Uterus (tissue), 4 donors: ENCODE measurements at places on chromosomes 1 and 21. TPM values are rescaled to one million over a fixed set of nuclear protein-coding genes. Genes with fewer than 3 reads are reported as not detected.

DNA sequence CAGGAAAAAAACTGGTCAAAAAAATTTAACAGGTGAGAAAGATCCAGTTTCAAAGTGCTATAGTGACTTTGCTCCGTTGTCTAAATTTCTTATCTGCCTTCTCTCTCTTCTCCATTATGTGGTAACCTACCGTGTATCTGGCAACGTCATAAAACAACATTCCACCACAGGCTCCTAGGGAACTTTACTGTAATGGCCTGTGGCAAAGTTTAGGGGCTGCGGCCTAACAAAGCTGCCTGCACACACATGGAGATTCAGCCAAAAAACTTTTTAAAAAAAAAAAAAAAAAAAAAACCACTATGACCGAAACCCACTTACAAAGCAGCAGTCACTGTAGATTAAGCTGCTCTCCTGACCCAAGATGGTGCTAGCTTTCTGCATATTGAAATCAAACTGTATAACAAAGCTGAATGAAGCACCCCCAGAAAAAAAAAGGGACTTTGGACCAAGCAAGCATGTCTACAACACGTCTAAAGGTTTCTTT is 202.6 kb downstream of the SLC45A1 start:
- H3K27ac ChIP-seq = peak overlapping the region; percentile 32
- H3K4me1 ChIP-seq = peaks cover 5% of the 10 kb centered on the region
- H3K27me3 ChIP-seq = no peaks in the 10 kb centered on the region
- no peak for DNase-seq

DNA sequence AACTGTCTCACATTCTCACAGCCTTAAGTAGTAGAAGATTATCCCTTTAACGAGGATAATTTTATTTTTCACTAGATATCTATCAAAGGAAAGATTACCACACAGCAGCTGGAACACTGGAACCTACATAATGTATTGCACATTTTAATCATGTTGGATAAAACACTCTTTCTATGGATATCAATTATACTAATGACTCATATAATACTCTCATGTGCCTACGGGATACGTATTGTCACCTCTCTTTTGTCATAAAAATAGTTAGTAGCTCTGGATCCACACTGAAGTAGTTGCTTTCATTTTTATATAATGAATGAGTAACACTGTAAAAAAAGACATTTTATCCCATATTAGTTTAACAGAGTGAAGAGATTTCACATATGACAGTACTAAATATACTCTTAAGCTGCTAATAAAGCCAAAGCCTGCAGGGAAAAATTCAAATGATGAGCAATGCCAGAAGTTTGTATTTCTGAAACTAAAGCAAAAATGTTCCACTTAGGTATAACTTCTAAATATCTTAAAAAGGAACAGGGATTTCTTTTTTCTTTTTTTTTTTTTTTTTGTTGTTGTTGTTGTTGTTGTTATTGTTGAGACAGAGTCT is 408.7 kb upstream of the PKN2 start:
- H3K27me3 ChIP-seq = no peaks in the 10 kb centered on the region
- H3K27ac ChIP-seq = no peak overlapping the region

GRCh38 chr21:25862596-25862995 is 127.8 kb downstream of the GABPA start:
- no peaks in the 10 kb centered on the region for H3K36me3 ChIP-seq
- DNase-seq = no peak
- H3K27ac ChIP-seq = no peak overlapping the region
- H3K4me1 ChIP-seq = no peaks in the 10 kb centered on the region

GRCh38 chr1:68819190-68819829 is 322.4 kb upstream of the DEPDC1 start:
- no peak overlapping the region for H3K27ac ChIP-seq
- H3K4me1 ChIP-seq = no peaks in the 10 kb centered on the region
- no peaks in the 10 kb centered on the region for H3K27me3 ChIP-seq
- DNase-seq = no peak

DNA sequence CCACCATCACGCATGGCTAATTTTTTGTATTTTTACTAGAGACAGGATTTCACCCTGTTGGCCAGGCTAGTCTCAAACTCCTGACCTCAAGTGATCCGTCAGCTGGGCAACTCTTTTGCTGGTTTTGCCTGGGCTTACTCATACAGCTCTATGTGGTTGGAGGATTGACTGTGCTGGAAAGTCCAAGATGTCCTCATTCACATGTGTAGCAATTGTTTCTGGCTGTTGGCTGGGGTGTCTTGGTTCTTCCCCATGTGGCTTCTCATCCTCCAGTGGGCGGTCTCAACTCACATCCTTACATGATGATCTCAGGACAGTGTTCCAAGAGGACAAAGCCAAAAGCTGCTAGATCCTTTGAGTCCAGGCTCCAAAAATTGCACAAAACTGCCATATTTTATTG is 53.3 kb downstream of the TEX35 start:
- H3K27ac ChIP-seq = no peak overlapping the region
- H3K4me1 ChIP-seq = no peaks in the 10 kb centered on the region
- no peaks in the 10 kb centered on the region for H3K27me3 ChIP-seq
- no peaks in the 10 kb centered on the region for H3K36me3 ChIP-seq
- H3K4me3 ChIP-seq = no peak overlapping the region

- no peak overlapping the region for H3K27ac ChIP-seq
- H3K27me3 ChIP-seq = no peaks in the 10 kb centered on the region
- H3K4me1 ChIP-seq = no peaks in the 10 kb centered on the region
- DNase-seq = no peak
Measured at GRCh38 chr1:212687811-212688210, 11.8 kb downstream of the BATF3 start.

DNA sequence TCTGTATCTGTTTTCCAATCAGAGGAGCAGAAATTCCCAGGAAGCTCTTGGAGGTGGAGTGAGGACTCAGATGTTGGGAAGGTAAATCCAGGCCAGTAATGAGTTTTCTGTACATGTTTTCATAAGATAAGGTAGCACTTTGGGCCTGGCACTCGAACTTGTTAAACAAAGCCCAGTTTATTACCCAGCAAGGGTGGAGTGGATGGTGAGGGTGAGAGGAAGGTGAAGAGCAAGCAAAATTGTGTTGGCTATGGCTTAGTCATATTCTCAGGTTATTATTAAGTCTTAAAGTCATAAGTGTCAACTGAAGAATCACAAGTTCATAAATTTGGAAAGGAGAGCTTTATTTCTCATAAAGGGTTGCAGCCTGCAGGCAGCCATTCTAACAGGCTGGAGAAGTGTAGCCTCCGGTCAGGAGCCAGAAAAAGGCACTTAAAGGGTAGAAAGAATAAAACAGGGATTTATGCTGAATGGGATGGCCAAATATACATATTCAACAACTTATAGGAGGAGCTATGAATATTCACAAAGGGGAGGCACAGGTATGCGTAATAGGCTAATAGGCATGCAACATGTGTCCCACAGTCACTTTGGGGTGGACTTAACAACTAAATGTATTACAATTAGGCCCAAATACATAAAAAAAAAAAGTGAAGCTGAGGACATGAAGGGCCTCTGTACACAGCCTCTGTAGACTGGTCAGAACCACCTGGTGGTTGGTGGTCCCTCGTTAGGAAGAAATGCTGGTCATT is 523.9 kb downstream of the LMO4 start:
- no peaks in the 10 kb centered on the region for H3K4me1 ChIP-seq
- H3K36me3 ChIP-seq = no peaks in the 10 kb centered on the region
- no peak for DNase-seq
- no peak overlapping the region for H3K4me3 ChIP-seq
- no peaks in the 10 kb centered on the region for H3K27me3 ChIP-seq

GRCh38 chr1:85933961-85934360 is 222.6 kb downstream of the COL24A1 start:
- H3K4me1 ChIP-seq = no peaks in the 10 kb centered on the region
- H3K27me3 ChIP-seq = no peaks in the 10 kb centered on the region
- no peaks in the 10 kb centered on the region for H3K36me3 ChIP-seq
- no peak overlapping the region for H3K4me3 ChIP-seq

DNA sequence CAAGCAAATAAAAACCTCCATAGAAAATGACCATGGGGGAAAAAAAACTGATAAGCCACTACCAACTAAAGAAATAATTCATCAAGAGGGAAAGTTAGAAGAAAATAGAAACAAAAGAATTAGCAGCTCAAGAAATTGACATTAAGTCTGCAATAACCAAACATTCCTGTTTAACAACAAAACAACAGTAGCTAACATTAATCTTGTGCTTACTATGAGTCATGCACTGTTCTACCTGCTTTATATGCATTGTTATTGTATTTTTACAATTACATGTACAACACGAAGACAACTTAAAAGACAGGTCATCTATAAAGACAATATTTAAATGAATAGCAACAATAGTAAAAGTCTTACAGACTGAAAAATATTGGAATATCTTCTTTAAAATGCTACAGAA is 34.4 kb upstream of the LRRC7 start:
- H3K36me3 ChIP-seq = no peaks in the 10 kb centered on the region
- DNase-seq = no peak
- H3K27ac ChIP-seq = no peak overlapping the region

GRCh38 chr1:222843469-222844410 is 28.9 kb downstream of the DISP1 start:
- no peak for DNase-seq
- no peak overlapping the region for H3K4me3 ChIP-seq
- H3K4me1 ChIP-seq = no peaks in the 10 kb centered on the region
- H3K36me3 ChIP-seq = no peaks in the 10 kb centered on the region

- no peak overlapping the region for H3K27ac ChIP-seq
- no peaks in the 10 kb centered on the region for H3K36me3 ChIP-seq
- H3K4me3 ChIP-seq = no peak overlapping the region
- no peak for DNase-seq
Measured at GRCh38 chr1:145736191-145736590, 16.9 kb downstream of the CD160 start.

GRCh38 chr21:36860736-36861594 is 105.5 kb downstream of the HLCS start:
- DNase-seq = no peak
- H3K4me1 ChIP-seq = no peaks in the 10 kb centered on the region
- peak overlapping the region; percentile 8 for H3K27ac ChIP-seq

GRCh38 chr1:233957691-233958090 is 53.2 kb downstream of the SLC35F3 start:
- no peak overlapping the region for H3K4me3 ChIP-seq
- no peaks in the 10 kb centered on the region for H3K4me1 ChIP-seq
- no peak for DNase-seq
- no peak overlapping the region for H3K27ac ChIP-seq

- no peaks in the 10 kb centered on the region for H3K27me3 ChIP-seq
- no peak for DNase-seq
- H3K4me1 ChIP-seq = peaks cover 4% of the 10 kb centered on the region
- no peak overlapping the region for H3K27ac ChIP-seq
Measured at GRCh38 chr1:27109103-27109822, 45.7 kb downstream of the SLC9A1 start.

- H3K27ac ChIP-seq = peak overlapping the region; percentile 93
- H3K4me3 ChIP-seq = no peak overlapping the region
- H3K36me3 ChIP-seq = no peaks in the 10 kb centered on the region
- no peaks in the 10 kb centered on the region for H3K27me3 ChIP-seq
Measured at GRCh38 chr1:2208309-2209239, 14.0 kb upstream of the FAAP20 start.

DNA sequence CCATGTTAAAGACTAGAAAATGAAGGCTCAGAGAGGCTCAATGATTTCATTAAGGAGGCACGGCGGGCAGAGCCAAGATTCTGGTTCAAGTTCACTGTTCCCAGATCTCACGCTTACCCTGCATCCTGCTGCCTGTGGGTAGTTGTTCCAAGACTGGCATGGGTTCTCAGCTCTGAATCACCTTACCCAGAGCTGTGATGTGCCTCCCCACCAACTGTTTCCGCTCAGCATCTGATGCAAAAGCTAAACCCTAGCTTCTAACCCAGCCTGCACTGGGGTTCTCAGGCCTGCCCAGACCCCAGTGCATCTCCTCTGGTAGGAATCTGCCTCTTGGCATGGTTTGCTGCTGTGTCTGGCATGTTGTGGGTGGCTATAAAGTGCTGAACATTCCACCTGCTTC is 11.8 kb downstream of the TNR start:
- H3K27me3 ChIP-seq = no peaks in the 10 kb centered on the region
- H3K36me3 ChIP-seq = no peaks in the 10 kb centered on the region
- H3K4me3 ChIP-seq = no peak overlapping the region
- no peaks in the 10 kb centered on the region for H3K4me1 ChIP-seq

DNA sequence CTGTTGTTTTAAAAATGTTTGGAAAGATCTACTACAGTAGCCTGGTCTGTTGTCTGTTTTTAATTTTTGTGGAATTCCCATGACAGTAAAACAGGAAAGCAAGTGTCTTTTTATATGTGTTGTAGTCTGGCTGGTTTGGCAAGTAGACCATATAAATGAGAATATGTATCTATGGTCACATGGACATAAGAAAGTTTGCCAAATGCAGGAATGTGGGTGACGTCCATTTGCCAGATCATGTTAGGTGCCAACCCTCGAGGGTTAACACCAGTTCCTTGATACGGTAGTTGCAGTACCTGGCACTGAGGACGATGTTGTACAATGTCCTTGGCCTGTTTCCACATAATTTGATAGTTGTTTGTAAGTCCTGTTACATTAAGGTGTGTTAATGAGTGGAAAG is 6.2 kb downstream of the DAP3 start:
- no peaks in the 10 kb centered on the region for H3K36me3 ChIP-seq
- no peak overlapping the region for H3K4me3 ChIP-seq
- H3K27me3 ChIP-seq = no peaks in the 10 kb centered on the region
- no peak overlapping the region for H3K27ac ChIP-seq
- no peak for DNase-seq
- no peaks in the 10 kb centered on the region for H3K4me1 ChIP-seq

GRCh38 chr1:174743654-174744561 is 255.8 kb upstream of the CACYBP start:
- no peaks in the 10 kb centered on the region for H3K36me3 ChIP-seq
- H3K27me3 ChIP-seq = no peaks in the 10 kb centered on the region

DNA sequence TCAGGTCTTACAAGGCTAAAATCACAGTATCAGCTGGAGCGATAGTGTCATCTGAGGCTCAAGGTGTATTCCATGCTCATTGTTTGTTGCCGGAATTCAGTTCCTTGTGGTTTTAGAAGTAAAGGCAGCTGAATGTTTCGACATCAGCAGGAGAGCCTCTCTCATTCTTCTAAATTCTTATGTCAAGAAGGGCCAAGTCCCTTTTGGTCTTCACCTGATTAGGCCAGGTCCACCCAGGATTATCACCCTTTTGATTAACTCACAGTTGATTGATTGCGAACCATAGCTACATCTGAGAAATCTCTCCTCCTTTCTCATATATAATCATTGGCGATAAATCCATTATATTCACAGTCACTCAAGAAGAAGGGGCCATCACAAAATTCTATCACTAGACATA is 806.7 kb upstream of the PRMT6 start:
- no peaks in the 10 kb centered on the region for H3K27me3 ChIP-seq
- H3K27ac ChIP-seq = no peak overlapping the region
- no peaks in the 10 kb centered on the region for H3K36me3 ChIP-seq
- DNase-seq = no peak

GRCh38 chr1:231828182-231828920 is 201.8 kb downstream of the DISC1 start:
- H3K4me3 ChIP-seq = no peak overlapping the region
- DNase-seq = no peak
- no peak overlapping the region for H3K27ac ChIP-seq
- no peaks in the 10 kb centered on the region for H3K36me3 ChIP-seq
- no peaks in the 10 kb centered on the region for H3K4me1 ChIP-seq

Gene RGS8
- not detected for total RNA-seq

Gene HTR6
- total RNA-seq = not detected

Gene AMY2A
- not detected for total RNA-seq
